ENCODE measurements at places on chromosomes 7 and 10. TPM values are rescaled to one million over a fixed set of nuclear protein-coding genes. Genes with fewer than 3 reads are reported as not detected.

The PODXL gene
- 19.4 TPM for total RNA-seq

The ANKRD7 gene
- 503 TPM for total RNA-seq

The SEMA3D gene
- 11.5 TPM for total RNA-seq

The RBM33 gene
- 93.4 TPM for total RNA-seq

The PPP1R3A gene
- 1.4 TPM for total RNA-seq

The CCL24 gene
- not detected for total RNA-seq

The CHST12 gene
- 42.0 TPM for total RNA-seq

The FAM171A1 gene
- total RNA-seq: 11.1 TPM

The NRAP gene
- 2.8 TPM for total RNA-seq

The PRKAR2B gene
- 81.8 TPM for total RNA-seq

The TMEM236 gene
- 0.47 TPM for total RNA-seq

The OGDHL gene
- 10.7 TPM for total RNA-seq

The TCF7L2 gene
- 25.4 TPM for total RNA-seq

The PDE6C gene
- total RNA-seq: not detected

The HMX3 gene
- total RNA-seq: 0.25 TPM

The CEP55 gene
- 15.5 TPM for total RNA-seq

The ZNF248 gene
- total RNA-seq: 25.2 TPM

The PROSER2 gene
- total RNA-seq: 21.4 TPM

The SUN3 gene
- 12.8 TPM for total RNA-seq

The FBXW4 gene
- 62.5 TPM for total RNA-seq

The MYO1G gene
- 0.63 TPM for total RNA-seq

The NCF1 gene
- total RNA-seq: 2.1 TPM

The ENTPD1 gene
- 11.3 TPM for total RNA-seq

The CUBN gene
- 11.0 TPM for total RNA-seq

The ELN gene
- total RNA-seq: 35.2 TPM

The LRRC72 gene
- 0.81 TPM for total RNA-seq

The MKLN1 gene
- total RNA-seq: 87.9 TPM

The COMTD1 gene
- total RNA-seq: 22.8 TPM

The PARD3 gene
- total RNA-seq: 59.5 TPM

The HOXA7 gene
- 3.1 TPM for total RNA-seq

The BEND7 gene
- 31.2 TPM for total RNA-seq

The RGS10 gene
- total RNA-seq: 7.1 TPM

The EBLN1 gene
- 4.7 TPM for total RNA-seq

The HTR5A gene
- total RNA-seq: 0.87 TPM

The NYAP1 gene
- total RNA-seq: 24.7 TPM

The CYP26C1 gene
- total RNA-seq: 0.68 TPM

The SAMD9L gene
- 6.5 TPM for total RNA-seq

The GSTO2 gene
- 51.7 TPM for total RNA-seq

The DLX6 gene
- 7.3 TPM for total RNA-seq

The ATRNL1 gene
- total RNA-seq: 45.7 TPM

The C10orf62 gene
- total RNA-seq: 373 TPM

The ENKUR gene
- total RNA-seq: 2.2 TPM

The COL13A1 gene
- total RNA-seq: 0.94 TPM

The HHEX gene
- 4.0 TPM for total RNA-seq

The EXOSC1 gene
- 27.9 TPM for total RNA-seq

The CDNF gene
- 10.0 TPM for total RNA-seq

The NEURL1 gene
- 21.9 TPM for total RNA-seq

The PLXDC2 gene
- 53.6 TPM for total RNA-seq

The BHLHA15 gene
- total RNA-seq: 0.50 TPM

The LRRTM3 gene
- total RNA-seq: 0.94 TPM

The ZNF467 gene
- total RNA-seq: 2.4 TPM

The PRSS37 gene
- 17.1 TPM for total RNA-seq

The CFAP70 gene
- 29.6 TPM for total RNA-seq

The PGAM2 gene
- total RNA-seq: 85.1 TPM
